ENCODE measurements at places on chromosomes 4 and X.

- DNase-seq = no peak
Measured at GRCh38 chr4:20421603-20421985, 169.9 kb downstream of the SLIT2 start.

DNA sequence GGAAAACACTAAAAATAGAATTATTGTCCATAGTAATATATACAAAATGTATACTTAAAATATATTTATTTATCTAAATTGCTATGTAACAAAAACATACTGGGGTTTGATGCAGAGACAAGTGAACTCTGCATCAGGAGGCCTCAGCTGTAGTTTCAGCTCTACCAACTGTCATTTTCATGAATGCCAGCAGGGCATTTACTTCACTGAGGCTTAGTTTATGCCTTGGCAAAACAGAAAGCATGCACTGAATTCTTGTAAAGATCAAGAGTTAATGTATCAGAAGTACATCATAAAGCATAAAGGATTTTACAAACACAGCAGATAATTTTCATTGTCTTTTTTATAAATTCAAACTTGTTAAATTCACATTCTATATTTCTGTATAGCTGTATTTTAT lies 577.0 kb downstream of the C4orf33 start:
- DNase-seq = no peak

DNA sequence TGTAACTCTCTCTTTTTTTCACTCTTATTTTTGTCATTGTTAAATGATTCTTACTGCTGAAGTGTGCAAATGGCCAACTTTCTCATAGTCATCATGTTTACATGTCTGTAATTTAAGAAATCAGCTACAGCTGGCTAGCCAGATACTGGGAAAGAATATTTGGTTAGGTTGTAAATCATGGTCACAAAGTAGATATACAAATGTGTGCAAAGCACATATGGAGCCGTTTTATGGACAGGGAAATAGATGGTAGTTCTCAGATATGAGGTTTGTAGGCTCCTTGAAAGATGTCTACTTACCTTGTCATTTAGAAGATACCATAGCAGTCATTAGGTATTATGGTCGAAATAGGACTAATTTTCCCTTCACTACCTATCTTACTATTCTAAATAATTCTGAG lies 430.4 kb downstream of the ADGRL3 start:
- DNase-seq = no peak

DNA sequence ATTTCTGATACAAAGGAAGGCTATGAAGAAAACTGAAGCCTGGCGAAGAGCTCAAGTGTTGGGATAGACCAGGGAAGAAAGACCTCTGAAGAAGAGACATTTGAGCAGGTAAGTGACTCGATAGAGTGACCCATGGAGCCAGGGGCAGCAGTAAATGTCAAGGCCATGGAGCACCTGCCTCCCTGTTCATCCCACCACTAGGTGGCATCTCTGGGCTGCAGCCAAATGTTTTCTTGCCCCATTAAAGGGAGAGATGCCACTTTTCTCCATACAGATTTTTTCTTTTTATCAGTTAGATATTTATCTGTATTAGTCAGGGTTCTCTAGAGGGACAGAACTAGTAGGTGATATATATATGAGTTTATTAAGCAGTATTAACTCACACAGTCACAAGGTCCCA lies 4.9 kb upstream of the ZNF81 start:
- peak; percentile 37 for DNase-seq

DNA sequence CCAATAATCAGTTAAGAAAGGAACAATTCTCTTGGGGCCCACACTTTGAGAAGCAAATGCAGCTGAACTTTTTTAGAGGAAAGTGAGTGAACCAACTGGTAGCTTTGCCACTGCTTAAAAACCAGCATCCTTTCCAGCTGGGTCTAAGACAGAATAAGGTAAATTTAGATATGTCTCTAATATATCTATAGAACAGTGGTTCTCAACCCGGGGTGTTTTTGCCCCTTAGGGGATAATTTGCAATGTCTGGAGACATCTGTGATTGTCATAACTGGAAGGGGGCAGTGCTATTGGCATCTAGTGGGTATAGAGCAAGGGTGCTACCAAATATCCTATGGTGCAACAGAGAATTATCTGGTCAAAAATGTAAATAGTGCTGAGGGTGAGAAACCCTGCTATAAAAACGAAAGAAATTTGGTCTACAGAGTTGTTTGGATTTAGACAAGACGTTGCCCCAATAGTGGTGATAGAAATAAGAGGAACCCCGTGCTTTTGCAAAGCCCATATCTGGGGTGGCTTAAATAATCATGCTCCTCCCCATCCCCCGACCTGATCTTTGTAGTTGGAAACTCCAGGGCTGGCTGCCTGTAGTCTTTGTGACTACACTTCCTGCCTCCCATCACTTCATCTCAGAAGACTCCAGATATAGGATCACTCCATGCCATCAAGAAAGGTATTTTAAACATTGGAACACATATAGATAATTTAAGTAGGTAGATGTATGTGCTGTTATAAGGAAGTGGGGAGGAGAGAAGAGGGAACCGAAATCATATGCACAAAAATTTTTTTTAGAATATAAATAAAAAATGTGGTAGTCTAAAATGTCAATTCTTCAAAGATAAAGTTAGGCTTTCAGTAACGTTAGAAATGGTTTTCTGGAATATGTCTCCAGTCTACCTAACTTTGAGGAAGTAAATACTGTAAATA lies at the start of gene TLR7:
TLR7 (plus strand) TSS at position 622 of the 927 bp plus-strand sequence. CDS start 507 bp downstream, outside the sequence.
- no peak for DNase-seq

DNA sequence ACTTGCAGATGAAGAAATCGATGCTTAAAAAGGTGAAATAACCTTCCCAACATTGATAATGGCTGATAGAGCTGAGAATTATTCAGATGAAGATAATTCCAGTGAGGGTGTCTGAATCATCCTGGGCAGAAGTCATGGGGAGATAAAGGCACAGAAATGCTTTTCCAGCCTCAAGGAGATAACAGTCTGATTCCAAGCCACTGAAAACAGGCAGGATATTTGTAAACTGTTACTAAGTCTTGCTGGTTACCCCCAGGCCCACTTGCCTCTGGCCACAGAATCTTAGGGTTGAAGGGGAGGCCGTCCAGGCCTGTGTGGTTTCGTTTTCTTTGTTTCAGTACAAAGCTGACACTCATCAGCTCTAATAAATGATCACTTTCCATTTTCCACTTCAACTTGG lies 158.5 kb downstream of the SH3KBP1 start:
- no peak for DNase-seq
